ENCODE measurements at places on chromosomes 7 and 10.
A peak's percentile ranks its signal among the peaks of the same experiment; 100 is the strongest.

- no peak for DNase-seq
Observed at GRCh38 chr7:128906001-128906765, 4.3 kb downstream of the KCP start.

DNA sequence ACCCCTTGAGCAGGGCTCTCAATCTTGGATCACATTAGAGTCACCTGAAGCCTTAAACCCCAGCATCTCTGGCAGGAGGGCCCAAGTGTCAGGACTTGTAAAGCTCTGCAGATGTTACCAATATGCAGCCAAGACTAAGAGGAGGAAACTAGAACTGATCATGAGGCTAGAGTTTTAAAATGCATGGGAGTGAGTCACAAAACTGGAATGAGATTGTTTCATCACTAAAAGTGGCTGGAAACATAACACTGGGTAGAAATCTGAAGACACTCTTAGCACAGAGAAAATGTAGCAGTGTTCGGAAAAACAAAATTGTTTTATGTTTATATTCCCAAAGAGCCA, 63.3 kb upstream of the GHITM start:
- DNase-seq, result no peak

DNA sequence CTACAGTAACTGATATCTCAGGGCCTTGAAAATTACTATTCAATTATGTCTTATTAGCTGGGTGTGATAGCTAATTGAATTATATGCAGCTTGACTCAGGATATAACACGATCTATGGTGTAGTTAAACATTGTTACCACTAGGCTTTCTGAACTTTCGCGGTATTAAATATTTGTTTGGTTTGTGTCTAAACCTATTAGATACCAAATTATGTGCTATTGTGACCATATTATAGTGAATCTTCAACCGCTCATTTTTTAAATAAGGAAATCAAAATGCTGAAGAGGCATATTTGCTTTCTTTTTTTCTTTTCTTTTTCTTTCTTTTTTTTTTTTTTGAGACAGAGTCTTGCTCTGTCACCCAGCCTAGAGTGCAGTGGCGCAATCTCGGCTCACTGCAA, 99.3 kb upstream of the RSU1 start:
- DNase-seq, result no peak

DNA sequence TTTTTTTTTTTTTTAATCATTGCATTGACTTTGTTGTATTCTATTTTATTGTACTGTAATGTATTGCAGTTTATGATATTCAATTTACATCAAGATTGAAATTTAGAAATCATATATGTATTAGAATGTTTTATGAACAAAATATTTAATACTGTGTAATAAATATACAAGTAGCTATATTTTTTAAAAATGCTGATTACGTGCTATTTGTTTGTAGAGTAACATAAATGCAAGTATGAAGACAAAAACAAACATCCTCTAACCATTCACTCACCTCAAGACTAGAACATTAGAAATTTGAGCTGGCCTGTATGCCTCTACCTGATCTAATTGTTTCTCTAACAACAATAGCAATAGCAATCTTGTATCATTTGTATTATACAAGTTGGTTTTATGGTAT, 290.3 kb downstream of the GATA3 start:
- no peak for DNase-seq

DNA sequence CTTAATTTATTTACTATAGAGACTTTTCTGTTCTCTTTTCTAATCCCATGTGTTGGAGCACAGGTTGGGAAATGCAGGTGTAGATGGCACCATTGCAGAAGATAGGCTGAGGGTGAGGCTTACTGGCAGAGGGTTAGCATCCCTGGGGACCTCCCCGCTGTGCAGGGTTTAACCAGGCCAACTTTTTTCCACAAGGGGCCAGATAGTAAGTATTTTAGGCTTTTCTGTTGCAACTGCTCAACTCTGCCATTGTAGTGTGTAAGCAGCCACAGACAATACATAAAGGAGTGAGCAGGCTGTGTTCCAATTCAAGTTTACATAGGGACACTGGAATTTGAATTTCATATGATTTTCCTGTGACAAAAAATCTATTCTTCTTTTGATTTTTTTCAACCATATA, 34.6 kb upstream of the AOAH start:
- DNase-seq, result no peak

DNA sequence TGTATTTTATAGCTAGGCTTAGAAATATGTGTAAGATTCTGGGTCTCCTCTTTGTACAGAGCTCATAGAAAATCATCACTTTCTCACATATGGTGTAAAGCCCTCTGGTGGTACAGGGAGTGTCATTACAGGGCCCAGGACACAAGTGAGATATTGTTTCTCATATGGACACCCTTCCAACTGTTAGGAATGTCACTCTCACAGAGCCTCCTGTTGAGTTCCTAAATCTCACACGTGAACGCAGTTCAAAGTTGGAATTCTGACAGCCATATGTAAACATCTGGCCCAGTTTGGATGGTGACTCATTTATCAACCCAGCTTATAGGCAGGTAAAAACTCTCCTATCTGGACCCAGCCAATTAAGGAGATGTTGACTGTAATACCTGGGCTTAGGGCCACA, 35.4 kb upstream of the ZNF107 start:
- no peak for DNase-seq

GRCh38 chr7:140435252-140435895, 31.5 kb downstream of the RAB19 start:
- DNase-seq, result no peak

DNA sequence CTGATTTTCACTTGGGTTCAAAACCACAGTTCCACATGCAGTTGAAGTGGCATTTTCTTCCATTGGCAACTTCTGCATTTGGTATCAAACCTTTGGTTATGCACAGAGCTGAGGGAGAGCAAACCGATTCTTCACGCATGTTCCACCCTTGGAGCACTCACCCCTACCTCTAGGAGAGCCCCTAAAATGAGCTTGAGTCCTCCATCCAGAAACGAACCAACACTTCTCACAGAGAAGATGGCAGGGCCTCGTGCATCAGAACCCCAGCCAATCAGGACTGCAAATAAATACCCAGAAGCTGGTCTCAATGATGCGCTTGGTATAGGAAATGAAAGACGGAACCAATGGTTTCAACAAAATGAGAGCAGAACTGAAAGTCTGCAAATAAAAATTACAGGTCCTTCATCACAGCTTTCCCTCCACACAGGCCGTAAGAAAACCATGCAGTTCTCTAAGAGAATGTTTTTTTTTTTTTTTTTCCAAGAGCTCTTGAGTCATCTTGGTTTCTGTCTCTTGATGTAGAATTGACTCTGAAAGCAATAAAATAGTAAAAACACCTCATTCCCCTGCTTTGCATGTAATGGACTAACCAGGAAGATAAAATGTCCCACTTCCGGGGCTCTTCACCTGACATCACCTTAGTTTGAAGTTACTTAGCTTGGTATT, 23.9 kb downstream of the KLF6 start:
- DNase-seq, result no peak

DNA sequence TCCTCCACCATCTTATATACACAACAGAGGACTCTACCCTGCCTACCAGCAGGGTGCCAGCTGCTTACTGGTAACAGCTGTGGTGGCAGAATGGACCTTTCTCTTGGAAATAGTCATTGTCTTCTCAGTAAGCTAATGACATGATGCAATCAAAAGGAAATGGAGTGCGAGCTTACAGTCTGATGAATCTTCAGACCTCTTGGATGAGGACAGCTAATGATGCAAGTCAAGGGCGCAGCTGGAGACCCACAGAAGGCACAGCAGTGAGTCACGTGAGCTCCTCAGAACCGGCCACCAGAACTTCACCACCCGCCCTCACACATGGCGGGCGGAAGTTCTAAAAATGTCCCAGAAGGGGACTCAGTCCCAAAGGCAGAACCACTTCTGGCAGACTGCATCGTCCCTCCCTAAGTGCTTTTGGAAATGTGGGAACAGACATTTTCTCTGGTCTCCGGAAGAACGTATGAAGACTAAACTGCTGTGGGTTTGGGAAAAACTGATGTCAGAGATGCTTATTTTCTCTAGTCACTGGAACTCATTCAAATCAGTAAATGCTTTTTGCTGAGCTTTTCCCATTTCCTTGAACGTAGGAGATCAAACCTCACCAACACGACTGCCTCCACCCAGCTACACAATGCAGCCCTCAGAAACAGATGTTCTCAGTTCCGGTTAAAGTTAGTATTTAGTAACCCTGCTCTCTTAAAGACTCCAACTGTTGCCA, 96.4 kb downstream of the FAS start:
- DNase-seq, result peak; percentile 30

GRCh38 chr10:71424496-71425194, 27.9 kb downstream of the CDH23 start:
- DNase-seq, result no peak

DNA sequence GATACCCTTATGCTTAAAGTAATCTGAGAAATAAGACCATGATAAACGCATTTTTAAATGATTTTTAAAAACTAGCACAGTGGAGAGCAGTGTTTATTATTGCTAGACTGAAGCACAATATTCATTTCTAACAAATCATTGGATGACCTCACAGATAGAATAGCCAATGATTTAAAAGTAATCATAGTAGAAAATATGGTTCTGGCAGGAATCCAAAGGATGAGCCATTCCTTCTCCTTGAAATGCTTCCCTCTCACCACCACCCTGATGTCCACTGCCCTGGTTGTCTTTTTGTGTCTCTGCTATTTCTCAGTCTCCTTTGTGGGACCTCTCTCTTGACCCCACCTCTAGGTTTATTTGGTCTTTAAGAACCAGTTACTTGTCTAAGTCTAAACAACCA, 64.9 kb downstream of the PRKG1 start:
- DNase-seq, result no peak

DNA sequence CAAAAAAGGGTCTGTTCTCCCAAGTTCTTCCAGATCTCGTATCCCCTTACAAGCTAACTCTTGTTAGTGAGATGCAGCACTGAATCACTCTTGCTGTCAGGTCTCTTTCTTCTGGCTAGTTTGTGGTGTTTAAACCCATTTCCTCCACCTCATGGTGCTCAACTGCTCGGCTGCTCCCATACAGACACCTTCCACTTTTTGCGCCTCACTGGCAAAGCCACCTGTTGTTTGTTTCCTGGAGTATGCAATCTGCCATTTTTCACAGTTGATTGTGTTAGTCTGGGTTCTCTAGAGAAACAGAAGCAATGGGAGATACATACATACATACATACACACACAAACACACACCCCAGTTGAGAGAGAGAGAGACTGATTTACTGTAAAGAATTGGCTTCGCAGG, 124.4 kb upstream of the SP8 start:
- no peak for DNase-seq

- no peak for DNase-seq
Observed at GRCh38 chr10:104054430-104054829, 31.2 kb downstream of the COL17A1 start.

- DNase-seq, result no peak
Observed at GRCh38 chr7:24366876-24367275, 82.9 kb downstream of the NPY start.

- DNase-seq, result peak; percentile 1
Observed at GRCh38 chr10:46520381-46520780, 36.1 kb downstream of the GPRIN2 start.

DNA sequence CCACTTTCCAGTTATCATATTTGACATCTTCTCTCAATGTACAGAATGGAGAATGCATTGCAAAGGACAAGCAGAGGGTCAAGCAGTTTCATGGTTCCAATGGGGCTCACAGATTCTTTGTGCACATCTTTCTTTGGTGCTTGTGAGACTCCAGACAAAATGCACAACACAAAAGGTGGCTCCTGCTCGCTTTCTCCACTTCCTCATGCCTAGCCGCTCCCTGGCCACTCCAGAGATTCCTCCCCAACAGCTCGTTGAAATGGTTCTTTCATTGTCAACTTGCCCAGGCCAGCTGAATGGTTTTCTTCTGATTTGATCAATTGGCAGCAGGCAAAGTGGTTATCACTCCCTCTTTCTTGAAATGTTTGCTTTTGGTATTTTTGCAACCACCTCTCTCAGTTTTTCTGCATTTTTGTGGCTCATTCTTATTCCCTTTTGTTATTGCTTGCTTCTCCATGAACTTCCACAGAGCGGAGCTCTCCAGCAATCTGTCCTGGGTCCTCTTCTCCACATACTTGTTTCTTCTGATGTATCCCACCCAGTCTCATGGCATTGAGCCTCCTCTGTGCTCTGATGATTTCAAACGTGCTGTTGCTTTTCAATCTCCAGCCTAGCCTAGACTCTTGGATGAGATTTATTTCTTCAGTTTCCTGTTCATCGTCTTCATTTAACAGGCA, 507.8 kb upstream of the MKI67 start:
- DNase-seq, result no peak

DNA sequence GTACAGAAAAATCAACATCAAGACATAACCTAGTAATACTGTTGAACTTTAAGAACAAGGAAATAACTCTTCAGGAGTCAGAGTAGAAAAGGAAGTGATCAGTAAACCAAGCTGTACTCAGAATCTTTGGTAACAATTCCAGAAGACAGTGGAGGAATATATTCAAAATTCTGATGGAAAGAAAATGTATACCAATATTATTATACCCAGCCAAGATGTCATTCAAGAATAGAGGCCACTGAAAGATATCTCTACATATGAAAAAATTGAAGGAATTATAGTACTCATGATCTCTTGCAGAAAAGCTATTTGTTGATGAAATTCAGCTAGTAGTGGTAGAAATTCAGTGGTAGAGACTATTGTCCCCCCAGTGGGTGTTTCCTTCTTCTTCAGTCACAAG, 182.6 kb upstream of the ZMIZ1 start:
- DNase-seq, result no peak

DNA sequence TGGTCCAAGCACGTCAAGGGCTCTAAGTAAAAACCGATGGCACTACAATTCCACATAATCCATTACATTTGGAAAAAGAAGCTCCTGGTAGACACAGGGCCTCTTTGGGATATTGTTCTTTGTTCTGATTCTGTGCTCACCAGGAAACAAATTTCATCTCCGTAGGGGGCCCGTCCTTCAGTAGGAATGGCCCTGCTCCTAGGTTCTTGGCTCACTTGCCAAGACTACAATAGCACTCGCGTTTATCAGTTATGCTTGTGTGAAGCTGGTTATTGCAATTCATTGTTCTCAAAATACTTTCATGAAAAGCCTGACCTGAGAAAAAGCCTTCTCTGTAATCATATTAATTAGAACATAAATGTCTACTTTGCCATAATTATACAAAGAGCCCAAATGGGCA, 10.3 kb upstream of the ZC3HAV1L start:
- no peak for DNase-seq

DNA sequence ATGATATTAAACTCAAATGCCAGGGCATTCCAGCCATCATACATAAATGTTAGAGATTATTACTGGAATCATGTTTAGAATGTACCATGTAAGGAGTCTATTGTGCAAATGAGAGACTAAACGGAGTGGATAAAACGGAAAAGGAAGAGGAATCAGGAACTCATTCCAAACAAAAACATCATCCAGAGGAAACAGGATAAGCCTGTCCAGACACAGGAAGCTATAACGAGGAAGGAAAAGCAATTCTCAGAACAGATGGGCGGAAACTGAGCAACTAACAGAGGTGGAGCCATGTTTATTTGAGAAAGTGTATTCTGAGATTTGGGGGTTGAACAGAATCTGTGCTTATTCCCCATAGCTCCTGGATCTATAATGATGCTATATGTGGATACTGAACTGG, 52.3 kb upstream of the TRIM24 start:
- no peak for DNase-seq
